Cerebellar nuclear complex (tissue), 1 donor: ENCODE measurements at places on chromosomes 6 and 20.

DNA sequence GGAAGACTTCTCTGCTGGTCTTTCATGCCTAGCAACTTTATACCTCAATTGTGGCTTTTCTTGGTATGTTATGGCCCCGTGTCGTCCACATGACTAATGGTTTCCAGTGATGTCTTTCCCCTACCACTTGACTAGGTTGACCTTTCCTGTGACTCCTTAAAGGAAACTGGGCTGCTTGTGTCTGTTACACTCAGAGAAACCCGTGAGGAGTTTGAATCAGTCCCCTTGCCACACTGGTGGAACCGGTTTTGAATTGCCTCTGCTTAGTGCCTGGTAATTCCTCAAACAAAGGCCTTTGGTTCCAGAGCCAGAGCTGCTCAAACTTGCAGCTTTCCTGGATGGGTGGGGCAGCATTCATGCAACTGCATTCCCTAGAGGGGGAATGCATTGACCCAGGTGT is 21.9 kb downstream of the ECT2L start:
- no peak for DNase-seq

GRCh38 chr6:154432533-154433476 is 76.2 kb upstream of the IPCEF1 start:
- no peak for DNase-seq

DNA sequence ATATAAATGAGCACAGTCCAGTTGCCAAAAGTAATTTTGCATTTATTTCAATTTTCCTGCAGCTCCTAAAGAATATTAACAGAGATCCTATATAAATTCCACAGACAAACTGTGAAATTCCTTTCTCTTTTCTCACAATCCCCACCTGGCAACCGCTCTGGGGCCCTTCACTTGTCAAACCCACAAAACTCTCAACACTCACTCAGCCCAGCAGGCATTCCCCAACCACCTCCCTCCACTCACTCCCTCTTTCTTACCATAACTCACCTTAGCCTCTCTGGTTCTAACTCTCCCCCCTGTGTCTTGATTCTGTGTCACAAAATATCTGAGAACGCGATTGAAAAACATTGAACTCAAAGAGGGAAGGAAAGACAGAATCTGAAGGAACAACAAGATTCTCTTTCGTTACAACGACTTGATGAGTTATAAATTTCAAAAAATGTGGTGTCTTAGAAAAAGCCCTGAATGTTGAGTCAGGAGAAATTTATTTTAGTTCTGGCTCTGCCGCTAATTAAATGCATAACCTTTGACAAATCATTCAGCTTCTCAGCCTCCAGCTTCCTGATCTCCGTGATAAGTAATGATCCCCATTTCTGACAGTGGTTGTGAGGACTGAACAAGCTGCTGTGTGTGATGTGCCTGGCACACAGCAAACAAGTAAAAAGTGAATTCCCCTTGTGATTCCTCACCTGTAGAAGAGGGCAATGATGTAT is 87.9 kb downstream of the UNC5CL start:
- no peak for DNase-seq

DNA sequence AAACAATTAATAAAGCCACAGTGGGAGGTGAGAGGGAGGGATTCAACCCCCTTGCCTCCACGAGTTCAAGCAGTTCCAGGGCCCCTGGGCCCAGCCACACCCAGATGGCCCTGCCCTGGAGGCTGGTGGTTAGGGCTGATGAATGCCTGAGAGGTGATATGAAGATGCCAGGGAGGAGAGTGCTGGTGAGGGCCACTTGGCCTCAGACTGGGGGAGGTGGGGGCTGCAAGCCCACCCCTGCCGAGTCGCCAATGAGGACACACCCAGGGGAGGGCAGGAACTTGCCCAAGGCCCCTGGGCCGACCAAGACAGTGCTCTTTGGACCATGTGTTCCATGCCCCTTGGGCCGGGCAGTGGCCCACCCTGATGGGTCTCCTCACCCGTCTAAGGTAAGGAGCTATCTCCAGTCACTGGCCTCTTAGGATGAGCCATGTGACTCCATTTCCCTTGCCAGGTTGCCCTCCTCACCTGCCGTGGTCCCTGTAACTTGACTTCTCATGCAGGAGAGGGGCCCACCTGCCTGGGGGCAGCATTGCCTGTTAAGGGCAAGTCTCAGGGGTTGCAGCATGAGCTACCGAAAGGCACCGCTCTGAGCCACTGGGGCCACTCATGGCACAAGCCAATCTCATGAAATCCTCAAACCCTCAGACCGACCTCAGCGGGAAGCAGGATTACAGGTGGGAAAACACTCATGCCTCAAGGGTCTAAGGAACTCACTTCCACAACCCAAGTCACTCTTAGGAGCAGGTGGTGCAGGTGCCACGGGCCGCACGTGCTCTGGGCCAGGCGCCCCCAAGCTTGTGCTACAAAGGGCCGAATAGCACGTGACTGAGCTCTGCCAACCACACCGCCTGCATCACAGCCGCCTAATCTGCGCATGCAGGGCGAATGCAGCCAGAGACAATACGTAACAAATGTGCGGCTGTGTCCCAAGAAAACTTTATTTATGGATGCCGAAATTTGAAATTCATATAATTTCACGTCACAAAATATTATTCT is 147.4 kb upstream of the MLN start:
- no peak for DNase-seq

DNA sequence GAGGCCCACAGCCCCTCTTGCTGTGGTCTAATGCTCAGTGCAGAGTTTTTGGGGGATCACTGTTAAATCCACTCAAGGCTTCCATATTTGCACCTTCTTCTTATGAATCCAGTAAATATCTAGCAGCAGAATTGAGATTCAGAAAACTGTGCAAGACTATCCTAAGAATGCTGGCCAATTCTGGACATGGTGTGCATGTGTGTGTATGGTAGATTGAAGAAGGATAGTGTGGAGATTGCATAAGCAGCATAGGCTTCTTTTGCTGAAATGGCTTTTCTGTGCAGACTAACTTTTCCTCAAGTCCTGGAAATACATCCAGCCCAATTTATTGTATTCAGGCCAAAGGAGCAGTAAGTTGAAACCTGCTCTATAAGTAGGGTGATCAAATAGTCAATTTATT is 39.7 kb downstream of the FBXO9 start:
- DNase-seq, result no peak

DNA sequence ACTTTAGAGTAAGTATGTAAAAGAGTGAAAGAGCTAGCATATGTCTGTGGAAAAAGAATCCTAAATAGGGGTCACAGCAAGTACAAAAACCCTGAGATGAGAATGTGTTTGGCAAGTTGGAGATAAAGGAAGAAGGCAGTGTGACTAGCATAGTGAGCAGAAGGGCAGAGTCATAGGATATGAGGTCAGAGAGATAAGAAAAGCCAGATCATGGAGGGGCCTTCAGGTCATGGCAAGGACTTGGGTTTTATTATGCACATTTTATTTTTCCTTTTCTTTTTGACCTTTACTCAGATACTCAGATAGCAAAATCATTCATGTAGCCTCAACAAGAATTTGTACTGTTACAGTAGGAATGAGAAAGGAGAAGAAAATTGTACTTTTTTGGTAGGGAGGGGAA is 138.0 kb downstream of the GJA1 start:
- no peak for DNase-seq

GRCh38 chr6:28765978-28766351 is 157.8 kb downstream of the TRIM27 start:
- DNase-seq, result no peak

DNA sequence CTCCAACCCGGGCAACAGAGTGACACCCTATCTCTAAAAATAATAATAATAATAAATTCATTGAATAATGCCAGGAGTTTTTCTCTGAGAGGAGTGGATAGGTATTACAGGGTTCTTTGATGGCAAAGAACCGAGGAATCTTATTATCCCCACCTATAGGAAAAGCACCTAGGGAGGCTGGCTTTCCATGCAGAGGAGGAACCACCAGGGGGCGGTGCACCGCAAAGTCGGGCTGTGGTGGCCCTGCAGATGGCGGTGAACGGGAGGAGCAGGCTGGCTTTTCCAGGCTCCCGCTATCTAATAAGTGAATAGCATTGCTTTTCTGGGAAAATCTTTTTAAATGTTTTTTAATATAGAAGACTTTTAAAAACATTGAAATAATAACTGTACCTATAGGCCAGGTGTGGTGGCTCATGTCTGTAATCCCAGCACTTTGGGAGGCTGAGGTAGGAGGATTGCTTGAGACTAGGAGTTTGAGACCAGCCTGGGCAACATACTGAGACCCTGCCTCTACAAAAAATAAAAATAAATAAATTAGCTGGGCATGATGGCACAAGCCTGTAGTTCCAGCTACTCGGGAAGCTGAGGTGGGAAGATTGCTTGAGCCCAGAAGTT is 864.2 kb downstream of the KIF16B start:
- DNase-seq, result no peak

- DNase-seq, result no peak
Observed at GRCh38 chr6:45789238-45789637, 226.4 kb downstream of the CLIC5 start.

DNA sequence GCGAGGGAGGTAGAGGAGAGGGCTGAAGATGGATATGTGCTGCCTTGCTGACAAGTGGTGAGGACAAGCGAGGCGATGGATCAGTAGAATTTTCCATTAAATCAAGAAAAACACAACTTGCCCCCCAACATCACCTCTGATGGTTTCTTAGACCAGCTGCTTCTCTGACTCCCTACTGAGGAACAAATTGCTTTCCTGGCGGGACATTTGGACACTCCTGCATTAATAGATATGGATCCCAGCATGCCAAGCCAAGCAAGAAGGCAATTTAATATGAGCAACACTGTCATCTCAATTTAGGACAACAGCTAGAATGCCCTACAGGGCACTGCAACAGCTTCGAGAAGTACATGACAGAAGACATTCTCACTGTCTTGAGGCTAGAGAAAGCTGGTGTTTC is 248.4 kb upstream of the AGPAT4 start:
- DNase-seq, result no peak

DNA sequence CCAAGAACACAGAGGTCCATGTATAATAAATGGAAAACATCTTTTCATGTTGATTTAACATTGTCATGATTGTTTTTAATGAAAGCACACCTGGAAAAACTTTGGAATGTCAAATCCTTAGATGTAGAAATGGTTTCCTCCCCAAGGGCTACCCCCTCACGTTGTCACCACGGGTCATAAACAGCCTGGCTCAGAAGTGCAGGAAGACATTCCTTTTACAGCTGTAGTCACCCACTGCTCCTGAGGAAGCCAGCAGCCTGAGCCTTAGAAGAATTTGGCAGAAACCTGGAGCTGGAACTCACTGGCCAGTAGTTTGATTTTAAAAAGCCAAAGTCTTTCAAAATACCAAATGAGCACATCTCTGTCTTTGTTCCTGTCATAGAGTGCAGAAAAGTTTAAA is 23.7 kb downstream of the ADGRF5 start:
- DNase-seq, result no peak

DNA sequence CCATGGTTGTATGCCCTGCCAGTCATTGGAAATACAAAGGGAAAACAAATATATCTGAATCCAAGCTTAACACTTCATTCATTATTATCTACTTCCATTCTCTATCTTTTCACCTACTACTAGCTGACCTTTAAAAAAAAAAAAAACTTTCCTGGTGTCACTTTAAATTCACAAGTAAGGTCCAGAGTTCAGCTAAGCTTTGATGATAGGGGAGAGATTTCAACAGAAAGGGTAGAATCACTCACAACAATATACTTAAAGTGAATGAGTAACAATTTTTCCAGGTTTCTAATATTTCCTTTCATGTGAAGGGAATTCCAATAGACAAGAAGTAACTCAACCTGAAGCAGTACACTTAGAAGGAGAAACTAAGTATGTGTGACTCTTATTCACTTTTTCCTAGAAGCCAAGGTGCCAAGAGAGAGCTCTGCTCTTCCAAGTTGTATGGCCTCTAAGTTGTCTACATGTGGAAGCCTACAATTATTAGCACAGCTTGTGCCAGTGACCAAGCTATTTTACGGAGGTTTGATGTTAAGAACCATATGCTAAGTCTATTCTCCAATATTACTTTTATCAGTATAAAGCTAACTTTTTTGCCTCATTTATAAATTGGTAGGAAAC is 371.7 kb downstream of the TENT5A start:
- DNase-seq, result no peak

- DNase-seq, result no peak
Observed at GRCh38 chr6:118677193-118677592, 25.8 kb upstream of the CEP85L start.

DNA sequence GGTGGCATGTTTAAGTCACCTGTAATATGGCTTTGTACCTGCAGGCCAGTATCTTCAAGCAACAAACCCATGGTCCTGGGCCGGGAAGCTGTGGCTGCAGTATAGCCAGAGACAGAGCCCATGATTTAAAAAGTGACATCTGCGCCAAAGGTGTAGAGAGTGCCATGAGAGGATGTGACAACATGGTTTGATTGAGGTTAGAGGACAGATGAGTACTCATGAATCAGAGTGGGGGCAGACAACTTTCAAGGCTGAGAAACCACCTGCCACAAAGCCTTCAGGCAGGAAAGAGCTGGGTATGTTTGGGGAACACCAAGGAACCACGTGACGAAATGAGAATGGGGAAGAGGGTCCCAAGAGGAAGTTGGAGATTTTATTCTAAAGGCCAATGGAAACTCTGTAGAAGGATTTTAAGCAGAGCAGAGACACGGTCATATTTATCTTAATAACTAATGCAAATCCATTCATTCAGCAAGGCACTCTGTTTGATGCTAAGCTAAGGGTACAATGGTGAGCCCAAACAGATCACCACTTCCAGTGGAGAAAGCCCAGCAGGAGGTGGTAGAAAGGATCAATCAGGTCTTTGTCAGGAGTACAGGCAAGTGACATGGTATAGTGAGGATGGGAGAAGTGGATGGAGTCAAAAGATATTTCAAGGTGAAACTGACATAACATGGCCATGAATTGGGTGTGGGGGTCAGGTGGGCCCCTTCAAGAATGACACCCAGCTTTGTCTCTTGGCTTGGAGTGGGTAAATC is 3.4 kb upstream of the MICAL1 start:
- no peak for DNase-seq

DNA sequence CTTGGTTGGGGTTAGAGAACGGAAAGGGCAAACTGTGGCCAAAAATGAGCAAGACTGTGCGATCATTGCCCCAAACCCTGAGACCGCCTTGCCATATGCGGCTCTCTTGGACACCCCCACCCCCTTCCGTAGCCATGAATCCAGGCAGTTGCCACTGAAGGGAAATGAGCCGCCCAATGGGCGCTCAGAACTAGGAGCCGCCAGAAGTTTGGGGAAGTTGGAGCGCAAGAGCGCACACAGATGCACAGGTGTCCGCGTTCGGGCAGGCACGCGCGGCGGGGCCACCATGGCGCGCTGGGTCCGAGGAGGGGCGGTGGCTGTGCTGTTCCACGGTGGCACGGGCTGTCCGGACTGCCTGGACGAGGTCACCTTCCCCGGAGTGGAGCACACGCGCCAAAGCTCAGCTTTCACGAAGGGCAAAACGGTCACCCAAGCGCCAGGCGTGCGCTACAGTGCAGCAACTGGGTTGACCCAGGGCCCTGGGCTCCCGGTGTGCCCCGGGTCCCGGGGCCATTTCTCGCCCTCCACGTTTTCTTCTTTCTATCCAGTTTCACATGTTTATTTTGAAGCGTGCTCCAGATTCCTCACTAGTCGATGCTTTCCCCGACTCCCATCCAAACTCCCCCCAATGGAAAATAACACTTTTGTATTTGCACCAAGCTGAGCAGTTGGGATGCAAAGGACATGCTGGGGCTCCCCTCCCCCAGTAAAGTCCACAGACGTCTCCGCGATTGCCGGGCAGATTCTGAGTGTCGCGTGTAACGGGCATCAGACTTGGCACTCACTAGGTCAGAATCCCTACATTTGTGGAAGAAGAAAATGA is 906 bp upstream of the PDE10A start:
- DNase-seq, result no peak
